Amniotic epithelial cell (primary cell): ENCODE measurements at places on chromosomes 11 and 22.
A peak's percentile ranks its signal among the peaks of the same experiment; 100 is the strongest.

GRCh38 chr11:33178443-33179180 lies 17.3 kb upstream of the CSTF3 start:
- DNase-seq: peak; percentile 86

DNA sequence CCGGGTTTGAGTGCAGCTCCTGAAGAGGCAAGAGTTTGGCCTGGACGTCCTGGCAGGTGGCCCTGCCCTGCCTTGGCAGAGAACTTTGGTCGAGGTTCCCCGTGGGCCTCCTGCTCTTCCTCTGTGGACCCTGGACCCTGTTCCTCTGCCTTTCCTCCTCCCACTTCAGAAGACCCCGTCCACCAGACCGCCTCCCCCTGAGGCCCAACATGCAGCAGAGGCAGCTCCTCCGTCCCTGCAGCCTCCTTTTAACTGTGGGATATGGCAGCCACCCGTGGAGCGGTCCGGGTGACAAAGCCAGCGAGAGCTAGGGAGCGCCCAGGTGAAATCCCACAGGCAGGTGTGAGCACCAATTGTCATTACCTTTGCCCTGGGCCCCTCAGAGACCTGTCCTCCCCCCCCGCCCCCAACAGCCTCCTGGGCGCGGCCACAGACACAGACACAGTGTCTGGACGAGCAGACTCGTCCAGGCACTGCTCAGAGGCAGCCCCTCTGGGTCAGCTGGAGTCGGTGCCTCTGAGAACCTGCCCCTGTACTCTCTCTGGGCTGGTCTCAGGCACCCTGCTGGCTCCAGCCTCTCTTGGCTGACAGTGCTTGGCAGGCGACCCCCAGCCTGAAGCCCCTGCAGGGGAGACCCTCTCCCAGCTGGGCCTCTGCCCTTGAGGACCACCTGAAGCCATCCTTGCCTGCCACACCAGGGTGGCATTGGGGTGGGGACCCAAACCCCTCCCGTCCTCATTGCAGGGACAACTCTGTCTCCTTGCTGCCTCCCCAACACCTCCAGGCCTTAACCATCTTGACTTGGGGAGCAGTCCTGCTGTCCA lies 4.1 kb upstream of the PTDSS2 start:
- no peak for DNase-seq

GRCh38 chr22:31126128-31126868 lies 3.5 kb downstream of the INPP5J start:
- no peak for DNase-seq

GRCh38 chr11:123209591-123209990 lies 14.5 kb upstream of the CLMP start:
- no peak for DNase-seq

DNA sequence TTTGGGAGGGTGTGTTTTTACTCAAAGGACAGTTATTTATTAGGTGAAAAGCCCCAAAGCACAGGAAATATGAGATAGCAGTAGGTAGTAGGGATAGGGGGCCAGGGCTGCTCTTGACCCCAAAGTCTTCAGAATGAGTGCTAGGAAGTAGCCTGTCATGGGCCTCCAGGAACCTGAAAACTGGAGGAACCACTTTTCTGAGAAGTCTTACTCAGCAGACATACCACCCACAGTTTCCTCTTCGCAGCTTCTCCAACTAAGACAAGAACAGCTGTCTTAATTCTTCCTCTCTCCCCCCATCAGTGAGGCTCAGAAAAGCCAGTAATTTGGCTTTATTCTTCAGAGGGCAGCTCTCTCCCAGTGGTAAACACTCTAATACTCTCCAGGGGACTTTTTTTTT lies 84.0 kb upstream of the CTSC start:
- DNase-seq: no peak

DNA sequence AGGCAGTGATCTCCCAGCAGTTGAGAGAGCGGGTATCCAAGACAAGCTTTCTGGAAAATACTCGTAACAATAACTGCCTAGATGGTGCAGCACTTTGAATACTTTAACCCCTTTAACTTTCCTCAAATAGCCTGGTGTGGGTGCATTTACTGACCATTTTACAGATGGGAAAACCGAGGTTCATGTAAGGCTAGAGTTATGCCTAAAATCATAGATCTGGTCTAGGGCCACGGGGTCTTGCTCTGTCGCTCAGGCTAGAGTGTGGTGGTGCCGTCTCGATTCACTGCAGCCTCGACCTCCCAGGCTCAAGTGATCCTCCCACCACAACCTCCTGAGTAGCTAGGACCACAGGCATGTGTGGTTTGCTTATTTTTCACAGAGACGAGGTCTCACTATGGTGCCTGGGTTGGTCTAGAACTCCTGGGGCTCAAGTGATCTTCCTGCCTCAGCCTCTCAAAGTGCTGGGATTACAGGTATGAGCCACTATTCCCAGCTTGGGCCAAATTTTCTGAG lies 269.2 kb upstream of the SYN3 start:
- no peak for DNase-seq

DNA sequence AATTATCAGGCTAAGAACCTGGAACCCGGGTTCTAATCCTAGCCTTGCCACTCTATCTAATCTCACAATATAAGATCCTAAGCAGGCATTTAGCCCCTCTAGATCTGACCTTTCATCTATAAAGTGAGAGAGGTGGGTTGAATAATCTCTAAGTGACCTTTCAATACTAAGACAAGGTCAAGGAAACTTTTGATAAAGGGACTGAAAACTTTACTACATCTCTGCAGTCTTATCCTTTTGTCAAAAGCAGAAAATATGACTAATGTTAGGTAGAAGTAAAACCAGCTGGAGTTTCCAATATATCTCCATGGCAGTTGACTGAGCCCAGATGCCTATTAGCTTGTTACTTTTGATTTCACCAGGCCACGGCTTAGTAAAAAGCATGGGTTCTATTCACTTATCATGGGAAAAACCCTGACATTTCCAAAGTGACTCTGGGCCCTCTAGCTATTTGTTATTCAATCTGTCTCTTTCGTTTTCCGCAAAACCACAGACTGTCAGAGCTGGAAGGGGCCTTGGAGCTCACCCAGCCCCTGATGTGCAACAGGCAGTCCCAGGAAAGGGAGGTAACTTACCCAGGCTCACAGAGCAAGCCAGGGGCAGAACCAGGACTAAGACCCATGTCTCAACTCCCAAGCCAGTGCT lies 75.8 kb downstream of the RAB30 start:
- DNase-seq: peak; percentile 29
